ENCODE measurements at places on chromosomes 6 and 20.
A peak's percentile ranks its signal among the peaks of the same experiment; 100 is the strongest.

- no peak for DNase-seq
Measured at GRCh38 chr6:164042212-164042611, 627.7 kb downstream of the QKI start.

GRCh38 chr6:97669191-97670031 lies 386.4 kb upstream of the MMS22L start:
- no peak for DNase-seq

- peak; percentile 48 for DNase-seq
Measured at GRCh38 chr6:14542670-14543366, 425.2 kb downstream of the CD83 start.

DNA sequence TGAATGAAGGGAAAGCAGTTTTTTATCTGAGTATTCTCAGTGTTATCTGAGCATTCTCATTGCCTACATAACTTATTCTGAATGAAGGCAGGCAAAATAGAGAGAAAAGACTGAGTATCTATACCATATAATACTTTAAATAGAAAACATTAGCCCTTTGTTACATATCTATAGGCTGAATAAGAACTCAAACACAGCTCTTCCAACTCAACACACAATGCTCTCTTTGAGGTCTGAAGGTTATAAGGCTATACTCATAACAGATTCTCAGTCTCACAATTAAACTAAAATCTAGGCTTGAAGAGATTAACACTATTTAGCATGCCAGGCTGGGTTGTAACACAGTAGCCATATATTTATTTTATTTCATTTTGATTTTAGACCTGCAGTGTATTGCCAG lies 56.9 kb downstream of the EYS start:
- no peak for DNase-seq

DNA sequence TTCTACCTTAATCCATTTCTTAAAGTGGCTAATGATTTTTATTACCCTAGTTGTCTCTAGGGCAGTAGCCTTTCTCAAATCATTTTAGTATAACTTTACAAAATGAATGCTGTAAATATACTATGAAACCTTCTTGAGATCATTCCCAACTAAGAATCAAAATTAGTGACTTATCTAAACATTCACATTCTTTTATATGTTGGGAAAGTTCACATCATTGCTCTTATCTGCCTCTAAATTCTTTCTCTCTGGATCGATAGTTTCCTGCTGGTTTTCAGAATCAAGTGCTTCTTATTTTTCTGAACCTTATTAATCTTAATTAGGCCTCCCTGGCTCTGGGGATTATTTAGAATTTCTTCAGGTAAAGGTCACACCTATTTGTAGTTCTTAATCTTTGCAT lies 126.8 kb downstream of the BCKDHB start:
- DNase-seq: no peak

- no peak for DNase-seq
Measured at GRCh38 chr6:32337186-32337805, 34.4 kb downstream of the TSBP1 start.

DNA sequence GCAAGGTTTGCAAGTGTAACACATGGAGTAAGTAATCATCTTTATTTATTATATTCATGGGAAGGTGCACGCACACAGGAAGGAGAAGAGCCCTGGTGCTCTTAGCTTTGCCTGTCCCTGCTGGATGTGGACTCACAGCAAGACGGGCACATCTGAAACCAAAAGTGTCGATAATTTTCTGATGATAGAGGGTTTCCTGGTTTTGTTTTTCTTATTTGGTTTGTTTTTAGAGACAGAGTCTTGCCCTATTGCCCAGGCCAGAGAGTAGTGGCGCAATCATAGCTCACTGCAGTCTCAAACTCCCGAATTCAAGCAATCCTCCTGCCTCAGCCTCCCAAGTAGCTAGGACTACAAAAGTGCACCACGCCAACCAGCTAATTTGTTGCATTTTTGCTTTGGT lies 7.8 kb upstream of the KHDC1L start:
- no peak for DNase-seq

DNA sequence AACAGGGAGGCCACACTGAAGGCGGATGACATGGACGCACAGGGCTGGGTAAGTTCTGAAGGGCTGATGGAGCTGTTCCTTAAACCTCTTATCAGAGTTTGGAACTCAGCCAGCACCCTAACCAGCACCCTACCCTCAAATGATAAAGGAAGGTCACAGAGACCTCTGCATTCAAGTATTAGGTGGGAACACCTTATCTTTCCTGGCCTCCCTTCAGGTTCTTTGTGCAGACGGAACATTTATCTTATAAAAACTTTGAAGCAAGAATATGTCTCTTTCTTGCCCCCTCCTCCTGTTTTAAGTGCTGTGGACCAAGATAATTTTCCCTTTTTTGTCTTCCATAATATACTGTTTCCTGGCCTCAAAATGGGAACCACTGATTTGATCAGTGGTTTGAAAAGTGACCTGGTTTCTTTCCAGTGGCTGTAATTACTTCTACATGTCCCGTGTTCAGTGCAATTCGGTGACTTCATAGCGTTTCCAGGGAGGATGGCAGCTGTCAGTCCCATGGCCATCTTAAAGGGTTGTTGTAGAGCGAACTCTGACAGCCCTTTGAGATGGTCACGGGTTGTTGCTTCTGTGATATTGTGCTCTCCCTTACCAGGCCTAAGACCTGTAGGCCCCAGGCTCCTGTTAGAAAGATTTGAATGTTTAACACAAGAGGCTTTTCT lies 213.2 kb upstream of the MYLIP start:
- DNase-seq: no peak

DNA sequence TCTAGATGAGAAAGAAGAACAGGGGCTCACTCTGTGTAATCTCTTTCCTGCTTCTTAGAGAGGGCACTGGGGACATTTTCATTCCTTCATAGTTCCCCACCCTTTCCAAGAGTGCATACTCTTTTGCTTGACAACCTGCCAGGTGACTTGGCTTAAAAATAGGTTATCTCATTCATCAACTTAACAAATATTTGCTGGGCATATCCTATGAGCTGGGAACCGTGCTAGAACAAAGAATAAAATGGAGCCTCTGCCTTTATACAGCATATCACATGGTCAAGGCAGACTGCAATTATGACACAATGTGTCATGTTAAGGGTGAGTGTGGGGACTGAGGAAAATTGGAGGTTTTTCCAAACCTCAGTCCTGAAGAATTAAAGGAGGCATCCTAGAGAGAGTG lies 209.8 kb upstream of the FOXA2 start:
- DNase-seq: peak; percentile 30

DNA sequence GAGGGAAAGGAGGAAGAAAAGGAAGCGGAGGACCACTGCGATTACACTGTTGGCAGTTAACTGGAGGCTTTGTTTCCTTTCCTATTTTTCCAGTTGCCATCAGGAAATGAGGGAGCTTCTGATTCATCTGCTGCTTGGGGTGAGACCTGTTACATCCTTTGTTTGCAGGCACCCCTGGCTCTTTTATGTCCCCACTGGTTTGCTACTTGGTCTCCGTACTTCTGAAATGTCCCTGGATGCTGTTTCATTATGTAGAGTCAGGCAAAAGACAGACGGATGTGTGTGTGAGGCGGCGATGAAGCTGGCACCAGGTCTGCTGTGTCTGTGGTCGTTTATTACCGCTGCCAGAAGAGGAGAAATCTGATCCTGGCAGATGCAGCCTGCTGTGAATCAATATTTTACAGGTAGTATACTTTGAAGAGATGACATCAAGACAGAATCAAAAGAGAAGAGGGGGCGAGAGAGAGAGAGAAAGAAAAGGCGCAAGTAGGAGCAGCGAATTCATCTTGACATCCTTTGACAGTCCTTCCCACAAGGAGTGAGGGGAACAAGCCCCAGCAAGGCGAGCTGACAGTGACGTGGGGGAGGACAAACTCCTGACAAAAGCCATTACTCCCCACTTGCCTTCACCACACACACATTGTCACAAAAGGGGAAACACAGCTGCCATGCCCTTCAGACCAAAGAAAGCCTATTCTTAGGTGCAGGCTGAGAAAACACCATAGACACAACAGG lies 145.9 kb upstream of the FBXL4 start:
- DNase-seq: no peak

GRCh38 chr6:149154261-149154821 lies 163.2 kb upstream of the TAB2 start:
- DNase-seq: no peak

- no peak for DNase-seq
Measured at GRCh38 chr20:32490942-32491763, 94.0 kb downstream of the NOL4L start.

DNA sequence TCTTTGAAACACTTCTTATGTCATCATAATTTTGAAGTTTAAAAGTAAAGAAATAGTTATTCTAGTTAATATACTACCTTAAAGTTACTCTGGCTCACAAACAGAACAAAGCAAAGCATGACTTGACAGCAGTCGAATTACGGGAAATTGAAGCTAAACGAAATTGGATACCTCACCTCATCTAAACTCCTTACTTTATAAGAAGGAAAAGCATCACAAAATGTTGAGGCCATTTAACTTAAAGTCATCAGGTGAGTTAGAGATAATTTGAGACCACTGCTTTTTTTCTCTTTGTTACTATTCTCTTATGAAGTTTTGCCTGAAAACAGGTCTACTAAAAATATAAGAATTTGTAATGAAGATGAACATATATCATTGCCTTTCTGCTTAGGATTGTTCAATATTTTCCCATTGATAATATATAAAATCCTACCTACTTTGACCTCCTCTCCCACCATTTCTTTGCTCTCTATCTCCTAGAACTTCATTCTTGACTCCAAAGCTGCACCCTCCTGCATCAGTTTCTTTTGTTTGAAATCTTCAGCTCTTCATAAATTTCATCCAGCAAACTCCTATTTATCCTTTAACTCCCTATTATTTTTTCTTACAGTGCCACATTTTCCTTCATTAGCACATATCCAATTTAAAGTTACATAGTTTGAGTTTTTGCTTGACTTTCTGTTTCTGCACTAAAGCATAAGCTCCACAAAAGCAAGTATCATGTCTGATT lies 510.7 kb upstream of the ZNF337 start:
- no peak for DNase-seq

DNA sequence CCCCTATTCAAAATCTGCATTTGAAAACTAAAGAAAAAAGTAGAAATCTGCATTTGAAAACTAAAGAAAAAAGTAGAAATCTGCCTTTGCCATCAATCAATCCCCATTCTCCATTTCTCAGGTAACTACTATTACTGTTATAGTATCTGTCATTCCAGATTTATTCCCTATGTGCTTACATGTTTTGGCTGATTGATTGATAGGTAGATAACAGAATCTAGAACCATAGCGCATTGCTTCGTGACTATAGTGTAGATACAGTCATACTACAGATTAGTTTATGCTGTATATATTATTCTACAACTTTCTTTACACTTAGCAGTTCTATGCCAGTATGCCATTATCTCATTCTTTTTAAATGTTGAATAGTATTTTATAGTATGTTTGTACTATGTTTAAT lies 163.0 kb downstream of the SIM1 start:
- DNase-seq: no peak

GRCh38 chr6:87154641-87154992 lies 748 bp upstream of the ZNF292 start:
- DNase-seq: no peak
